Testis (tissue), 5 donors: ENCODE measurements at places on chromosomes 3 and 15. TPM values are rescaled to one million over a fixed set of nuclear protein-coding genes. Genes with fewer than 3 reads are reported as not detected.

Gene CYP1A2
- total RNA-seq, result 0.31 TPM

Gene GOLGA8K
- 25.8 TPM for total RNA-seq

- no peak overlapping the region for H3K4me3 ChIP-seq
- peaks cover 17% of the 10 kb centered on the region for H3K4me1 ChIP-seq
- no peaks in the 10 kb centered on the region for H3K36me3 ChIP-seq
- DNase-seq, result no peak
These were observed 58.8 kb downstream of the XXYLT1 start for GRCh38 chr3:195212033-195212748.

DNA sequence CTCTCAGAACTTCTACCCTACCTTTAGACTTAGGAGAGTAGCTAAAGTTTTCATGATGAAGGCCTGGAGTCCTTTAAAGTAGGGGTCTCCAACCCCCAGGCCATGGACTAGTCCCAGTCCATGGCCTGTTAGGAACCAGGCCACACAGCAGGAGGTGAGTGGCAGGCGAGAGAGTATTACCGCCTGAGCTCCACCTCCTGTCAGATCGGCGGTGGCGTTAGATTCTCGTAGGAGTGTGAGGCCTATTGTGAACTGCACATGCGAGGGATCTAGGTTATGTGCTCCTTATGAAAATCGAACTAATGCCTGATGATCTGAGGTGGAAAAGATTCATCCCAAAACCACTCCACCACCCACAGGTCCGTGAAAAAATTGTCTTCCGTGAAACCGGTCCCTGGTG lies 18.3 kb upstream of the CACNA2D3 start:
- H3K36me3 ChIP-seq, result no peaks in the 10 kb centered on the region
- H3K4me1 ChIP-seq, result no peaks in the 10 kb centered on the region
- no peak overlapping the region for H3K27ac ChIP-seq
- H3K27me3 ChIP-seq, result no peaks in the 10 kb centered on the region

GRCh38 chr15:67899596-67900283 lies 59.9 kb upstream of the RNU6-1 start:
- H3K27me3 ChIP-seq, result no peaks in the 10 kb centered on the region
- peaks cover 5% of the 10 kb centered on the region for H3K4me1 ChIP-seq
- no peak overlapping the region for H3K27ac ChIP-seq
- DNase-seq, result no peak
- H3K36me3 ChIP-seq, result no peaks in the 10 kb centered on the region
- no peak overlapping the region for H3K4me3 ChIP-seq

GRCh38 chr3:48661501-48662144 lies 1.1 kb downstream of the CELSR3 start:
- H3K36me3 ChIP-seq, result no peaks in the 10 kb centered on the region
- no peak overlapping the region for H3K27ac ChIP-seq

GRCh38 chr3:188798556-188799145 lies 373.1 kb upstream of the TPRG1 start:
- no peaks in the 10 kb centered on the region for H3K27me3 ChIP-seq
- no peak overlapping the region for H3K4me3 ChIP-seq
- no peak for DNase-seq
- H3K4me1 ChIP-seq, result no peaks in the 10 kb centered on the region
- H3K36me3 ChIP-seq, result no peaks in the 10 kb centered on the region

- peak; percentile 16 for DNase-seq
- no peak overlapping the region for H3K4me3 ChIP-seq
- H3K27ac ChIP-seq, result no peak overlapping the region
- no peaks in the 10 kb centered on the region for H3K36me3 ChIP-seq
- H3K4me1 ChIP-seq, result no peaks in the 10 kb centered on the region
These were observed 346.7 kb downstream of the IL20RB start for GRCh38 chr3:137304313-137305056.

GRCh38 chr3:185532901-185533300 lies 19.5 kb downstream of the LIPH start:
- H3K4me1 ChIP-seq, result peaks cover 5% of the 10 kb centered on the region
- H3K27ac ChIP-seq, result no peak overlapping the region
- no peak for DNase-seq
- no peaks in the 10 kb centered on the region for H3K36me3 ChIP-seq

DNA sequence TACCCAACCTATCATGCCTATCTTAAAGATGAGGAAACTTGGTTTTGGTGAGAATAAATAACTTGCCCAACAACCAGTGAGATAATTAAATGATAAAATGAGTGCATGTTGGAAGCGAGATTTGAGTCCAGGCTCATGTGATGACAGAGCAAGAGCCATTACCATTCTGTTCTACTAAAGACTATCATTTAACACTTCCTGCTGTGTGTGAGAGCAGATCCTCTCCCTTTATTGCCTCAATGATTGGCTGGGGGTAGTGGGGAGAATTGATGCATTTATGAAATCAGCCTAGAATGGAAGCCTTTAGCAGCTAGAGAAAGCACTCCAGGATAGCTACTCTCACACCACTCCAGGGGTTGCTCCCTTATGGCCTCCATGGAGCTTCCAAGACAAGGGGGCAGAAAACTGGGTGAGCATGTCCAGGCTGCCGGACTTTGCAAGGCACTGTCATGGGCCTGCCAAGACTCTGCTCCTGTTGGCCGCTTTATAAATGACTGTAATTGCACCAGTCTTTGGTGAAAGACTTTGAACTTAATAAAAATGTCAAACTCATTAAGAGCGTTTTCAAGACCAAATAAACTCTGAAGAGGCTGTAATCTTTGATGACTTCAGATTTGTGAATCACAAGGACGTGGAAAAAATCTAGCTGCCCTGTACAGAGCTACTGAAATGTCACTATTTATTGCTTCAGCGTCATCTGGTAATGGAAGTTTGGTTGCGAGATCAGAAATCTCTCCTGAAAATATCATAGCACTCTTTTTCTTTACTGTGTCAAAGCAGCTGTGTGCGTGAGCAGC lies 209.1 kb upstream of the NR2E3 start:
- no peak for DNase-seq
- no peak overlapping the region for H3K27ac ChIP-seq
- no peaks in the 10 kb centered on the region for H3K36me3 ChIP-seq
- H3K4me3 ChIP-seq, result no peak overlapping the region
- no peaks in the 10 kb centered on the region for H3K27me3 ChIP-seq

- no peak overlapping the region for H3K4me3 ChIP-seq
- no peaks in the 10 kb centered on the region for H3K27me3 ChIP-seq
- H3K4me1 ChIP-seq, result no peaks in the 10 kb centered on the region
- DNase-seq, result no peak
These were observed 38.0 kb downstream of the INO80 start for GRCh38 chr15:41078125-41078524.
